Neural crest cell (in vitro differentiated cells): ENCODE measurements at places on chromosomes 11 and 22.

DNA sequence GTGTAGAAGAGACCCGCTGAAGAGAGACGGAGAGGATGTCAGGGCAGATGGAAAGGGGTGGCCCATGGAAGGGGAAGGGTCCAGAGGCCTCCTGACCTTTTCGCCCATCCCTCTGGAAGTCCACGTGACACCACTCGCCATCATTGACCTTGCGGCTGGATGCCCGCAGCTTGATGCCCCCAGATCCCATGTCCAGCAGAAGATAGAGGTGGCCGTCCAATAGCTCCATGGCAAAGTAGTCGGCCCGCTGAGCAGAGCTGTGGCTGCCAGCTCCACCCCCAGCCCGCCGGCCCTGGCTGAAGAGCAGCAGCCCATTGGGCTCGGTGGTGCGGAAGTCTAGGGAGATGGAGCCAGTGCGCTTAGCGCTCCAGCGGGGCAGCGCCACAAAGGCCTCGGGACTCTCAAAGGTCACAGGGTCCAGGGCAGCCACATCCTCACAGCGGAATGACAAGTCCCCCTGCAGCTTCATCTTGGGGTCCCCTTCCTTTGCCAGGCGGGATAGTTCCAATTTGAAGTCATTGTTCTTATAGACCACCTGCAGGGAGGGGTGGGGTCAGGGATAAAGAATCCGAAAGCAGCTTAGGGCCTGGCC lies 55.7 kb downstream of the NRXN2 start:
- DNase-seq: no peak

DNA sequence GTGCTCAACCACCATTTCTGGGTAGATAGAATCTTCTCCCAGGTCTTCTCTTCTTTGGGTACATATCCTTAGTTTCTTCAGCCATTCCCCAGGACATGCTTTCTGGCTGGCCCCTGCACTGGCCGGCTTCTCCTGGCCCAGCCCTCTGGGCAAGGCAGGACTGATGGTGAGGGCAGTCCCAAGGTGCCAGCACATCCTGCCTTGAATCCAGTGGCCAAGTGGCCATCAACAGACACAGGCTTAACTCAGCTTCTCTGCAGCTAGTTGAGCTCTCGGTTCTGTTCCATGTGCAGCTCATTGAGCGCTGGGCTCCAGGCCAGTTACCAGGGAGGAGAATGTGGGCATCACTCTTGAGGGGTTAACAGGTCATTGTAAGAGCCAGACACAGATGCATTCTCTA lies 17.6 kb downstream of the SMIM38 start:
- DNase-seq: no peak

- no peak for DNase-seq
Observed at GRCh38 chr11:33774736-33775466, 581 bp upstream of the FBXO3 start.

DNA sequence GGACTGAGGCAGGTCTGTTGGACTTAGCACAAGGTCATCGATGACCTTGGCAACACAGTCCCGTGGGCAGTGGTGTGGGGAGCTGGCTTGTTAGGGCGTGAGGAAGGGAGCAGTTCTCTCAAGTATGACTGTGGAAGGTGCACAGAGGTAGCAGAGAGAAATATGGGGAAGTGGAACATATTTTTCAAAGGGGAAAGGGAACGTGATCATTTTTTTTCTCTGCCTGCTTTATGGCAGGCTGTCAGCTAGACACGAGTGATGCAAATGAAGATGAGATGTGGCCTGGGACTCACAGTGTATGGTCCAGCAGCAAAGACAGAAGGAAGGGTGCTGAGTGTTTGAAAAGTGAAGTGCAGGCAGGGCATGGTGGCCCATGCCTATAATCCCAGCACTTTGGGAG lies 30.6 kb downstream of the ADAMTS8 start:
- no peak for DNase-seq

GRCh38 chr11:112016088-112016764 lies 9.0 kb upstream of the DLAT start:
- DNase-seq: no peak

- DNase-seq: no peak
Observed at GRCh38 chr11:119373059-119373920, 8.2 kb downstream of the USP2 start.

DNA sequence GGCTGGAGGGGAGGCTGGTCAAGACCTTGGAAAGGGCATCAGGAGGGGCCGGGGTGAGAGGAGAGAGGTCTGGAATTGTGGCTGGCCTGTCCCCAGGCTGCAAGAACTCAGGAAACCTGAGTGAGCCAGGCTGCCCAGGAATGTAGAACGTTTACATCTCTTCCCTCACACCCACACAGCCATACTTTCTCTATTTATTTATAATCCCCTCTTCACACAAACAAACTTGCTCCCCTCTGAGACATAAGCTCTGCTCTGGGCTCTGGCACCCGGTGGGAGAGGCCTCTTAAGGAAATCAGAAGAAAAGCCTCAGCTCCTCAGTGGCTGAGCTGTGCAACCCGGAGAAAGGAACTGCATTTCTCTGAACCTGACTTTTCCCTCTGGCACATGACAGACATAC lies 5.5 kb downstream of the CHRDL2 start:
- no peak for DNase-seq

DNA sequence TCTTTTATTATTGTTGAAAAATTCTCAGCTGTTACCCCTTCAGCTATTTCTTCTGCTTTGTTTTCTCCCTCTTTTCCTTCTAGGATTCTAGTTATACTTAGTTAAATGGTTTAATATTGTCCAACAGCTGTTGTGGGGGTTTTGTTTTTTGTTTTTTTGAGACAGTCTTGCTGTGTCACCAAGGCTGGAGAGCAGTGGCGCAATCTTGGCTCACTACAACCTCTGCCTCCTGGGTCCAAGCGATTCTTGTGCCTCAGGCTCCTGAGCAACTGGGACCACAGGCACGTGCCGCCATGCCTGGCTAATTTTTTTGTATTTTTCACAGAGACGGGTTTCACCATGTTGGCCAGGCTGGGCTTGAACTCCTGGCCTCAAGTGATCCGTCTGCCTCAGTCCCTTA lies 12.7 kb downstream of the SDHAF2 start:
- no peak for DNase-seq

- DNase-seq: no peak
Observed at GRCh38 chr22:31495343-31495742, 993 bp upstream of the SFI1 start.

- no peak for DNase-seq
Observed at GRCh38 chr11:59953463-59954218, 10.2 kb upstream of the OOSP4A start.

GRCh38 chr11:65152122-65152521 lies 17.8 kb upstream of the SYVN1 start:
- no peak for DNase-seq

GRCh38 chr11:2155511-2155910 lies 5.5 kb downstream of the INS start:
- no peak for DNase-seq

- DNase-seq: no peak
Observed at GRCh38 chr11:106088896-106089295, 11.4 kb downstream of the AASDHPPT start.

DNA sequence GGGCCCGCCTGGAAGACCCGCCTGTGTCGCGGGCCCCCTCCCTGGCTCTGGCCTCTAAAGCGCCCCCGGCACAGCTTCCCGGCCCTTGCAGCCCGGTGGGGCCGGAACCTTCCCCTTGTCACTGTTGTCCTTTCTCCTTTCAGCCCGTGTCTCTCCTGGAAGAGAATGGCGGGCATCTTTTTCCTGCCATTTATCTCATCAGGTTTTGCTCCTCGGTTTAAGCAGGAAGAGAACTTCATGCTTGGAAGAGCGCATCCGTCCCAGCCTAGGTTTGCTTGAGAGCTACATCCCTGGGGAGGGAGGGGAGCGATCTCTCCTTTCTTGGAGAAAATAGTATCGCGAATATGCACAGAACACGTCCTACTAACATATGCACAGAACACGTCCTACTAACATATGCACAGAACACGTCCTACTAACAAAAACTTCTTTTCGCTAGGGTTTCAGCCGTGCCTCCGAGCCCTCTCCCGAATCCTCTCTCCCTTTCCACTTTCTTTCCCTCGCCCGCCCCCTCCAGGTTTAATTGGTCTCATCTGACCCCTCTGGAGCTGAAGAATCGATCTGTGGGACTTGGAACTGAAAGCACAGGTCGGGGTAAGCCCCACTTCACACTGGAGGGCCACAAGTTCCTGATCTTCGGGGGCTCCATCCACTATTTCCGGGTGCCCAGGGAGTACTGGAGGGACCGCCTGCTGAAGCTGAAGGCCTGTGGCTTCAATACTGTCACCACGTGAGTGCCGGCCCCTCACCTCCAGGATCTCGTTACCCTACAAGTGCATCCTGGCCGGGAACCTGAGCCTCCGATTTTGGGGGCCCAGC lies 1.2 kb downstream of the GLB1L3 start:
- DNase-seq: no peak

DNA sequence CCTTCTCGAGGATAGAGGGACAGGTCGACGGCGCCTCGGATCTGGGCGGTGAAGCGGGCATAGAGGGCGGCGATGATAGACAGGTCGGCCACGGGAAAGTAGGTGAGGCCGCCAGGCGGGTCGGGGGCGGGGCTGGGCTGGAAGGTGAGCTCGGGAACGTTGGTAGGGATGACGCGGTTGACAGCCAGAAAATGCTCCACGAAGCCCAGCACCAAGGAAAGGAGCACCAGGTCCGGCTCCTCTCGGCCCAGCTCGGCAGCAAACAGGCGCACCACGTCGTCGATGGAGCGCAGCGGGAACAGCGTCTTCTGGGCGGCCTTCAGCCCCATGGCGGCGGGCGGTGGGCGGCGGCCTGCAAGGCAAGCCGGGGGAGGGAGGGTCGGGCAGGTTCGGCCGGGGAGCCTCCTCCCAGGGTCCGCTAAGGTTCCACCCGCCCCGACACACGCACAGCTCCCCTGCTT lies 540 bp downstream of the MEN1 start:
- DNase-seq: no peak

GRCh38 chr11:35012467-35013191 lies 96.2 kb downstream of the PDHX start:
- DNase-seq: no peak

GRCh38 chr11:45079943-45080719 lies 66.3 kb upstream of the PRDM11 start:
- DNase-seq: no peak

DNA sequence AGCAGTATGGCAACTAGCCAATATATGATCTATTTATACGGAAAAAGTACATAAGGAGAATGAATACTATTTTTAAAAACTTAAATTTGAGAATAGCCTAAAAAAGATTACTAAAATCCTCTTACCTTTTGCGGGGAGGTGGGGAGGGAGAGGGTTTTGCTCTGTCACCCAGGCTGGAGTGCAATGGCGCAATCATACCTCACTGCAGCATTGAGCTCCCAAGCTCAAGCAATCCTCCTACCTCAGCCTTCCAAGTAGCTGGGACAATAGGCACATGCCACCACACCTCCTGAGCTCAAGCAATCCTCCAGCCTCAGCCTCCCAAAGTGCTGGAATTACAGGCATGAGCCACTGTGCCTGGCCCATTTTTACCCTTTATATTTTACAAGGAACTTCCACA lies 82.0 kb downstream of the TTC28 start:
- no peak for DNase-seq

DNA sequence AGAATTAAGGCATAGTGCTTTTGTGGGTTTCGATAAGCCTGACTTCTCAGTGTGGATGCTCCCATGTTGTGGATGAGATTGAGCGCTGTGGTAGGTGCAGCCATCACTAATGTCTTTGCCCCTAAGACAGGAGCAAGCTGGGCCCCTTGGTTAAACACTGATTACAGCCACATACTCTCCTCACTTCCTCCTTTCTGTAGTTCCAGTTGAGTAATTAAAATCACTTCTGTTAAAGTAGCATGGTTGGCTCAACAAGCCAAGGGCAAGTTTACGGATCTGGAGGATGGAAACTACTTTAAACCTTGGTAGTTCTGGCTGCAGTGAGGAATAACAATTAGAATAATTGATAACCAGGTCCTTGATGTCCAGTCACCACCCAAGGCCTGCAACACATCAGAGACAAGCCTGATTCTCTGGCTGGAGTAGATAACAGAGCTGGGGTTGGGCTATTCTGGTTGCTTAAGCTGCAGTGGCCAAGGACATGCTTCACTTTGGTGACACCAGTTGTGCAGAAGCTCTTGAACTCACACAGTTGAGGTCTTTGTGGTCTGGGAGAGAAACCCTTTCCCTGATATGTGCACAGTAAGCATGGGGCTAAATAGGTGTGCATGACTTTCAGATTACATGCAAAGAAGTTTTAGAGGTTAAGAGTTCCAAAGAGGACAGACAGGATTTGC lies 81.3 kb downstream of the KIRREL3 start:
- no peak for DNase-seq

DNA sequence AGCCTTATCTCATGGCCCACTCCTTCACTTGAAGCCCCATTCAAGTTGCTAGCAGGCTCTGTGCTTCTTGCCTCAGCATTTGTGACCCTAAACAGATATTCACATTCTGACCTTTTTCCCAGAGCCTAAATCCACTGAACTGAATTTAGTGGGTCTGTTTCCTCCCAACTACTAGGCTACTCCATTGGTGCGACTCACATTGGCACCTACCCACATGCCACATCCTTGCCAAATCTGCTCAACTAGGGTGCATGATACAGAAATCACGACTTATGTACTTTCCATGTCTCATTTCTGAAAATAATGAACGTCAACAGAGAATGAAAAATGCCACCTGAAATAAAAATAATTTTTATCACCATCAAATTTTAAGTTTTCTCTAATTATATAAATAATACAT lies 8.4 kb upstream of the MMP12 start:
- DNase-seq: no peak

DNA sequence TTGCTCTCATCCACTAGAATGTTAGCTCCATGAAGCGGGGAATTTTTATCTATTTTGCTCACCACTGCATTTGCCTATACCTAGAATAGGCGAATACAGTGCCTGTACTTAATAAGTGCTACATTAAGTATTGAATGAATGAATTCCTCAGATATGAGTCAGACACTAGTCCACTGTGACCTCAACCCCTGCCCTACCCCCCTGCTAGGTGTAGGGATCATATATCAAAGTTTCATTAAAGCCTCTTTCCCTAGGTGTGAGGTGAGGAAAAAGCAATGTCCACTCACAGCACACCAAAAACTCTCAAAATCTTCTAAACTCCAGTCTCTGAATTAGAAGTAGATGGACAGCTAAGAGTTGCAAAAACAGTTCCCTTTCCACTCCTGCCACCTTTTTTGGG lies 9.8 kb upstream of the PSMA1 start:
- DNase-seq: no peak

- DNase-seq: no peak
Observed at GRCh38 chr11:74204701-74205100, 33.6 kb downstream of the PPME1 start.

- no peak for DNase-seq
Observed at GRCh38 chr11:31680770-31681169, 130.4 kb downstream of the PAX6 start.

GRCh38 chr11:112016765-112017376 lies 8.3 kb upstream of the DLAT start:
- no peak for DNase-seq

- no peak for DNase-seq
Observed at GRCh38 chr22:32617271-32617670, 142.7 kb downstream of the FBXO7 start.

GRCh38 chr11:35523331-35523768 lies 2.1 kb downstream of the PAMR1 start:
- DNase-seq: no peak

DNA sequence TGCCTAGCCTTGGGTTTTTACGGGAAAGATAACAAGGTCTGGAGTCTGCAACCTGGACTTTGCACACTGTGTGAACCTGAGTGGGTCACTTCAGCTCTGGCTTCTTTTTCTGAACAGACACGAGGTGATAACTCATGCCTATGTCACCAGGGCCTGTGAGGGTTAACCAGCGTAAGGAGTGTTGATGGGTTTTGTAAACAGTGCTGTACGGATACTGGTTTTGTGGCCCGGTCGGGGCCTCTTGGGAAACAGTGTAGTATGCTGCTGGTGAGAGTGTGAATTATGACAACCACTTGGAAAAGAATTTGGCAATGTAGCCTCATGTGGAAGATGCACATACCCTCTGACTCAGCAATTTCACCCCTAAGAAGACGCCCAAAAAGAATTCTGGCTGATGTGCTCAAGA lies 266.8 kb downstream of the MN1 start:
- no peak for DNase-seq
